Vagina (tissue), 2 donors: ENCODE measurements at places on chromosomes 11 and 22.

GRCh38 chr11:65243797-65244196, 18.0 kb upstream of the POLA2 start:
- no peak for DNase-seq
- H3K27me3 ChIP-seq = no peaks in the 10 kb centered on the region
- no peaks in the 10 kb centered on the region for H3K36me3 ChIP-seq
- no peak overlapping the region for H3K27ac ChIP-seq
- H3K4me1 ChIP-seq = no peaks in the 10 kb centered on the region

DNA sequence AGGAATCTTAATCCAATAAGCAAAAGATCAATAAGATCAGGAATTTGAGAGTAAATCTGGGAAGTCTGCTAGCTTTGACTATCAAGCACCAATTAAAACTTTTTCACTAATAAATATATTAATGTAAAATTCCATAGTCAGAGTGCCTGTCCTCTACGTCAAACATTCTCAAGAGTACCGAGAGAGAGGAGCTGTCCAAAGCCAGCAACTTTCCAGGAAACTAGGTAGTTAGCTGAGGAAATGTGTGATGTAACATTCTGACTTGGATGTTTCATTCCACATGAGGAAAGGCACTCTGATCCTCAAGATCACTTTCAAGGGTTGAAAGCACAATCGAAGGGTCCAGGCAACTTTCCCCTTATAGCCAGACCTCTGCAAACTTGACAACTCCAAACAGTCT, 113.2 kb downstream of the STK33 start:
- no peak overlapping the region for H3K27ac ChIP-seq
- no peak for DNase-seq
- no peaks in the 10 kb centered on the region for H3K4me1 ChIP-seq
- H3K36me3 ChIP-seq = no peaks in the 10 kb centered on the region
- no peak overlapping the region for H3K4me3 ChIP-seq

DNA sequence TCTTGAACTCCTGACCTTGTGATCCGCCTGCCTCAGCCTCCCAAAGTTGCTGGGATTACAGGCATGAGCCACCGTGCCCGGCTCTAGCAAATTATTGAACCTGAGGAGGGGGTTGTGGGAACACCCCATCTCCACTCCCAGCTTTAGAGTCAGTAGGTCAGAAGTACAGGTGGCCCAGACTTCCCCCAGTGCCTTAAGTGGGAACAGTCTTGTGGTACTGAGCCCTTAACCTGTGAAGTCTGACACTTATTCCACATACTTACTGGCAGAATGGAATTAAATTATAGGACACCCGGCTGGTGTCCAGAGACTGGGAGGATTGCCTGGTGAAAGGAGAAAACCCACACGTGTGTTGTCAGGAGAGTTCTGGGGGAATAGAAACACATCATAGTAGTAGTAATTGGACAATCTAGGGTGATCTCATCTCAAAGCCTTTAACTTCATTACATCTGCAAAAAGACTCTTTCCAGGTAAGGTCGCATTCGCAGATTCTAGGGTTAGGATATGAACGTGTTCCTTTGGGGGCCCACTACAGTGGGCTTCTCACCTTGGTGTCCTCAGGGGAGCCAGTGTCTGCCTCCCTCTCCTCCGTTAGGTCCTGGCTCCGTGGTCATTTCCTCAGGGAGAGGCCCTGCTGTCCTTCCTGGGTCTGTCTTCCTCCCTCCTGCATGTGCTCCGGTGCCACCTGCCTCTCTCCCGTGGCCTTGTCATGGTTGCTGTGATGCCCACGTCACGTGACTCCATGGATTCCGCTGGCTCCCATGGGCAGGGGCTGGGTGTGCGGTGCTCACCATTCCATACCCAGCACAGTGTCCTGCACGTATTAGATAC, 63.8 kb downstream of the BCR start:
- no peak overlapping the region for H3K27ac ChIP-seq
- H3K27me3 ChIP-seq = no peaks in the 10 kb centered on the region

- H3K27ac ChIP-seq = no peak overlapping the region
- DNase-seq = no peak
- peaks cover 5% of the 10 kb centered on the region for H3K4me1 ChIP-seq
- H3K27me3 ChIP-seq = no peaks in the 10 kb centered on the region
Measured at GRCh38 chr11:986270-986951, 50.1 kb downstream of the MUC6 start.

DNA sequence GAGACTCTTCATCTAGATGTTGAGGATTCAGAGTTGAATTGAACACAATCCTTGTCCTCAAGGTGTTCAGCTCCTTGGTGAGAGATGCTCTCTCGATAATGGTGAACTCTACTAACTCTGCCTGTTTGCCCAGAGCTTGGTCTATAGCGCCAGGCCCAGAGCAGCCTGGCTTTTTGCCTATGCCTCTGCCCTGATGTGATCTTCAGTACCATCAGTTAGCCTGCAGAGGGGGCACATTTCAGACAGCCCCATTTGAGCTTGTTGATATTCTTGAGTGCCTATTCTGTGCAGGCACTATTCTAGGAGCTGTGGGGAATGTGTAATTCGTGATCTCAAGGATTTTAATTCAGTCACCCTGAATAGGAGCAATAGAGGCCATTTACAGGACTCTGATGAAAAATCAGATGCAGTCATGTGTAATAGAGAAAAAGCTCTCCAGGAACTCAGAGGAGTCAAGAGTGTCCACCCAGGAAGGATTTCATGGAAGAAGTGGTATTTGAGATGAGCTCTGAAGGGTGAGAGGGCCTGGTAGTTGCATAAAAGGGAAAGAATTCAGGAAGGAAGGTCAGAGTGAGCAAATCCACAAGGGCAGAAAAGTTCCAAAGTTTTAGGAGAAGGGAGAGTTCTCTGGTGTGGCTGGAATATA, 19.3 kb downstream of the GTPBP1 start:
- H3K4me1 ChIP-seq = no peaks in the 10 kb centered on the region
- H3K36me3 ChIP-seq = peaks cover 91% of the 10 kb centered on the region
- no peak for DNase-seq
- H3K27ac ChIP-seq = no peak overlapping the region
- no peaks in the 10 kb centered on the region for H3K27me3 ChIP-seq

DNA sequence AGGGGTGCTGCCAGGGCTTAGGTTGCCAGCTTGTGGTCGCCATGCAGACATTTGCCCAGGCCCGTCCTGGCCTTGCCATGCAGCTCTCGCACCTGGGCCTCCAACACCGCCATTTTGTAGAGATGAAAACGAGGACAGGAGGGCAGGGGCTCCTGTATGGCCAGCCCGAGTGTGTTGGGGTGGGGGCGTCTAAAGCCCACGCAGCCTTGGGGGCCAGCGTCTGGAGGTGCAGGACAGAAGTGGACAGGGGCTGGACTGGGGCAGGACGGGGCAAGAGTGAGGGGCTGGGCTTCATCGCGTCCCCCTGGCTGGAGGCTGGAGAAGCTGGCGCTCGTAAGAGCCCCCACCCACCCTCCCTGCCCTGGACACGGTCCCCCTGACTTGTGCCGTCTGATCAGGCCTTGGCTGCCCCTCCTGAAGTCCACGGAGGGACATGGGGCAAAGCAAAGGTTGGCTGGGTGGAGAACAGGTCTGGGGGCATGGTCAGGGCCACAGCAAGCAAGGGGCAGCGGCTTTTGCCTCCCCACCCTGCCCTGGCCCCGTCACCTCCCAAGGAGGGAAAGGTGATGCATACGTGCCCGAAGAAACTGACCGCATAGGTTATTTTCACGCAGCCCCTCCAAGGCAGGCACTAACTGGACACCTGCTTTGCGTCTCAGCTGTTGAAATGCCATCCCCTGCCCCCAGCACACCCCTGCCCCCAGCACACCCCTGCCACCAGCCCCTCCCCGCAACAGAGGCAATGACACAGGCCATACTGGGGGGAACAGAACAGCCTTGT, 815 bp downstream of the TNNT3 start:
- no peaks in the 10 kb centered on the region for H3K36me3 ChIP-seq
- DNase-seq = no peak
- H3K4me3 ChIP-seq = no peak overlapping the region
- no peak overlapping the region for H3K27ac ChIP-seq
- H3K27me3 ChIP-seq = no peaks in the 10 kb centered on the region
- peaks cover 53% of the 10 kb centered on the region for H3K4me1 ChIP-seq

GRCh38 chr11:26344647-26345046, 12.7 kb downstream of the ANO3 start:
- no peak overlapping the region for H3K4me3 ChIP-seq
- no peaks in the 10 kb centered on the region for H3K4me1 ChIP-seq
- H3K27ac ChIP-seq = no peak overlapping the region

DNA sequence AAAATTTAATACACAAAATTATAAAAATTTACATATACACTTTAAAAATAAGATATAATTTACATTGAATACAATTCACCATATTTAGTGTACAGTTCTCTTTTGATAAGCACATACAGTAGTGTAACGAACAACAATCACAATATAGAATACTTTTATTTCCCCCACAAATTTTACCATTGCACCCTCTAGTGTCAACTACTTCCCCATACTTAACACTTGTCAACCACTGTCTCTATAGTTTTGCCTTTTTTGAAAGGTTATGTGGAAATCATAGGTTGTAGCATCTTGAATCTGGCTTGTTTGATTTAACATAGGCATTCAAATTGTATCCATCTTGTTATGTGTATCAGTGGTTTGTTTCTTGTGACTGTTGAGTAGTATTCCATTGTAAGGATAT, 21.3 kb upstream of the PANX1 start:
- no peaks in the 10 kb centered on the region for H3K36me3 ChIP-seq
- no peak overlapping the region for H3K27ac ChIP-seq
- H3K27me3 ChIP-seq = no peaks in the 10 kb centered on the region

DNA sequence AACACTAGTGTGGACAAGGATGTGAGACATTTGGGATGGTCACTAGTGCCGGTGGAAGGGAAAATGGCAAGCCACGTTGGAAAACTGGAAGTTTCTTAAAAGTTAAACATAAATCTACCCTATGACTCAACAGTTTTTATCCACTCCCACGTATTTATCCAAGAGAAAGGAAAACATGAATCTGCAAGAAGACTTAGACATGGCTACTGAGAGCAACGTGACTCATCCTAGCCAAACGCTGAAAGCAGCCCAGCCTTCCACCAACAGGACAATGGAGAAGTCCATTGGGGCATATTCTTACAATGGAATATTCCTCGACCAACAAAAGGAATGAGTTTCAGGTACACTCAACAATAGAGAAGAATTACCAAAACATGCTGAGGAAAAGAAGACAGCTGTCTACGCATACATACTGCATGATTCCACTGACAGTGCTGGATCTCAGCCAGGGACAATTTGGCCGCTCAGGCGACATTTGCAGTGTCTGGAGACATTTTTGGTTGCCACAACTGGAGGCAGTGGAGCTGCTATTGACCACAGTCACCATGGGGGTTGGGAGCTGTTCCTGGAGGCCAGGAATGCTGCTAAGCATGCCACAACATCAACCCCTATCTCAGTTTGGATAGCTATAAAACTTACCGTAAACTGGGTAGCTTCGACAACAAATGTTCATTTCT, 21.2 kb downstream of the SYT13 start:
- no peak overlapping the region for H3K4me3 ChIP-seq
- H3K4me1 ChIP-seq = peaks cover 4% of the 10 kb centered on the region
- H3K27ac ChIP-seq = no peak overlapping the region

DNA sequence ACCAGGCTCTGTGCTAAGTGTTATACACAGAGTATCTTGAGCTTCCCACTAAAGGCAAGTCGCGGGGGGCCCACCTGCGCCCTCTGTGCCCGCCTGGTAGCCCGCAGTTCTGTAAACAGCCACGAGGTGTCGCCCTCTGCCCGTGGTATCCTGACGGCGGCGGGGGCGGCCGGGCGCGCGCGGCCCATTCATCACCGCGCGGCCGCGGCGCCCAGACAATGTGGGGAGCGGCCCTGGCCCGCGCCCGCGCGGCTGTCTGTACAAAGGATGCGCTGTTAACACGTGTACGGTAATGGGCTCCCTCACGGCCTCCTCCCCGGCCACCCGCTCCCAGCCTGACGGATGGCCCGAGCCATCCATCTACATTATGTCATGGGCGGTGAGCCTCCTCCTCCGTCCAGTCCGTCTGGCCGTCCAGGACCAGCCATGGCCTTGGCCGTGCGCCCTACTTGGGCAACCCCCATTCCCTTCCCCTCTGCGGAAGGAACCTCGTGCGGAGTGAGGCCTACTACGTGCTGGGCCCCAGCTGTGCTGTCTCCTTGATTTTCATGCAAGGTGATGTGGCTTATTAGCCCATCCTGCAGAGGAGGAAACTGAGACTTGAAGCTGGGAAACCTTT, 99.4 kb downstream of the MIAT start:
- H3K4me3 ChIP-seq = peak overlapping the region; percentile 4
- no peak for DNase-seq
- no peaks in the 10 kb centered on the region for H3K4me1 ChIP-seq
- no peak overlapping the region for H3K27ac ChIP-seq
- H3K27me3 ChIP-seq = no peaks in the 10 kb centered on the region
- no peaks in the 10 kb centered on the region for H3K36me3 ChIP-seq

DNA sequence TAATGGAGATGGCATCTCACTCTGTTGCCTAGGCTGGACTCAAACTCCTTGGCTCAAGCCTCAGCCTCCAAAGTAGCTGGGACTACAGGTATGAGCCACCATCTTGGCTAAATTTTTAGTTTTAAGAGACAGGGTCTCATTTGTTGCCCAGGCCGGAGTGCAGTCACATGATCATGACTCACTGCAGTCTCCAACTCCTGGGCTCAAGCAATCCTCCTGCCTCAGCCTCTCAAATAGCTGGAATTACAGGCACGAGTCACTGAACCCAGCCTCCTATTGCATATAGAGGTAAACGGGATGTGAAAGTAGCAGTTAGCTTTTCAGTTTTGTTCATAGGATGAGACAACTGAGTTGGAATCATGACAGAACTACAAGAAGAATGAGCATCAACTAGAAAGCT, 9.5 kb upstream of the NAALAD2 start:
- no peak for DNase-seq
- H3K4me1 ChIP-seq = no peaks in the 10 kb centered on the region
- H3K27ac ChIP-seq = no peak overlapping the region
- H3K36me3 ChIP-seq = no peaks in the 10 kb centered on the region
- no peaks in the 10 kb centered on the region for H3K27me3 ChIP-seq

GRCh38 chr11:7595016-7595866, 78.1 kb downstream of the CYB5R2 start:
- no peaks in the 10 kb centered on the region for H3K36me3 ChIP-seq
- no peak for DNase-seq
- H3K27me3 ChIP-seq = no peaks in the 10 kb centered on the region
- H3K4me3 ChIP-seq = no peak overlapping the region

GRCh38 chr11:126899961-126900748, 100.4 kb downstream of the KIRREL3 start:
- no peak overlapping the region for H3K4me3 ChIP-seq
- no peaks in the 10 kb centered on the region for H3K27me3 ChIP-seq
- no peak for DNase-seq
- no peak overlapping the region for H3K27ac ChIP-seq

GRCh38 chr11:47204637-47204989, 10.2 kb upstream of the DDB2 start:
- DNase-seq = no peak
- H3K27me3 ChIP-seq = no peaks in the 10 kb centered on the region
- no peaks in the 10 kb centered on the region for H3K4me1 ChIP-seq

GRCh38 chr22:17239156-17239701, 20.0 kb upstream of the ADA2 start:
- DNase-seq = no peak
- no peaks in the 10 kb centered on the region for H3K27me3 ChIP-seq
- no peaks in the 10 kb centered on the region for H3K4me1 ChIP-seq
- H3K36me3 ChIP-seq = no peaks in the 10 kb centered on the region
